Activated CD4-positive, alpha-beta memory T cell treated with anti-CD3 and anti-CD28 coated beads, Interleukin-2, amount 10 ng/mL, durations not matched to agents 7 days and 5 days (primary cell): ENCODE measurements at places on chromosomes 13 and 19. TPM values are rescaled to one million over a fixed set of nuclear protein-coding genes. Genes with fewer than 3 reads are reported as not detected.

The SPRY2 gene
- total RNA-seq = not detected

The ADGRE3 gene
- not detected for total RNA-seq

The ZNF177 gene
- 0.50 TPM for total RNA-seq

The CPAMD8 gene
- 1.4 TPM for total RNA-seq

The APOE gene
- not detected for total RNA-seq

The DZIP1 gene
- total RNA-seq = 0.30 TPM

The SSBP4 gene
- 140 TPM for total RNA-seq

The LRG1 gene
- 0.15 TPM for total RNA-seq

The PGLYRP1 gene
- not detected for total RNA-seq

The SERTM1 gene
- not detected for total RNA-seq

The KLK6 gene
- total RNA-seq = not detected

The IZUMO2 gene
- total RNA-seq = not detected

The NKG7 gene
- 417 TPM for total RNA-seq

The PCDH9 gene
- total RNA-seq = 0.05 TPM

The CEACAM7 gene
- not detected for total RNA-seq

The MADCAM1 gene
- total RNA-seq = 0.81 TPM

The TTYH1 gene
- total RNA-seq = 0.68 TPM

The MRPL4 gene
- 55.4 TPM for total RNA-seq

The UNC13A gene
- not detected for total RNA-seq

The LRRC4B gene
- not detected for total RNA-seq

The B3GNT3 gene
- not detected for total RNA-seq

The TMEM86B gene
- total RNA-seq = 12.4 TPM

The RAB20 gene
- total RNA-seq = 7.2 TPM

The SBK2 gene
- total RNA-seq = not detected
